Pancreas (tissue), 10 donors: ENCODE measurements at places on chromosomes 4 and X. TPM values are rescaled to one million over a fixed set of nuclear protein-coding genes. Genes with fewer than 3 reads are reported as not detected.

DNA sequence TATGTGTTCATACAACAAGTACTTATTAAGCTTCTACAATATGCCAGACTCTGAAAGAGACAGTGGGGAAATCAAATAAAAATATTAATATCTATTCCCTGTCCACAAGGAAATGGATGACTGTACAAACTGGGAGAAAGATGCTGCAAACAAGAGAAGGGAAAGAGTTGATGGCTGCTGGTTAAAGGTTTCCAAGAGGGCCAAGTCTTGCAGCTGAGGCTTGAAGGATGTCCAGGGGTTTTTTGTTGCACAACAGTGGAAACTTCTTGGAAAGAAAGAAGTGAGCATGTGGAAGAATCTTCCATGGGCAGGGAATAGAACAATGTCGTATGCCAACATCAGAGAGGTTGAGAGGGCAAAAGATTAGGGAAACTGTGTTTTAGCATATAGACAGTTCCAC is 95.8 kb downstream of the MID1 start:
- DNase-seq, result no peak

DNA sequence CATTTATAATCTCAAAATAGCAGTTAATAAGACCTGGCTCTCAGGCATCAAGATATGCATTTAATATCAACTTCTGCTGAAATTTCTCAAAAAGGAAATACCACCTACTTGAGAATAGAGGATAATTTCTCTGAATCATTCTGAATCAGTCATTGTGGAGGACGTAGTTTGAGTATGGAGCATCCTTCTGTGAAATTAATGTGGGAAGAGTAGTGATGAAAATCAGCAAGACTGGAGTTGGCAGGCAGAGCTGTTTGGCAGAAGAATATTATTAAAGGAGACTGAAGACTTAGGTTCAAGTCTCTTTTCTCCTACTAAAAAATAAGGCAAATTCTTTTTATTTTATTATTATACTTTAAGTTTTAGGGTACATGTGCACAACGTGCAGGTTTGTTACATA is 325.6 kb upstream of the ATOH1 start:
- no peak for DNase-seq

- DNase-seq, result no peak
Observed at GRCh38 chr4:158176108-158176507, 3.3 kb upstream of the GASK1B start.

Gene PABPC1L2B
- total RNA-seq, result not detected

Gene MAGEB2
- total RNA-seq, result not detected

DNA sequence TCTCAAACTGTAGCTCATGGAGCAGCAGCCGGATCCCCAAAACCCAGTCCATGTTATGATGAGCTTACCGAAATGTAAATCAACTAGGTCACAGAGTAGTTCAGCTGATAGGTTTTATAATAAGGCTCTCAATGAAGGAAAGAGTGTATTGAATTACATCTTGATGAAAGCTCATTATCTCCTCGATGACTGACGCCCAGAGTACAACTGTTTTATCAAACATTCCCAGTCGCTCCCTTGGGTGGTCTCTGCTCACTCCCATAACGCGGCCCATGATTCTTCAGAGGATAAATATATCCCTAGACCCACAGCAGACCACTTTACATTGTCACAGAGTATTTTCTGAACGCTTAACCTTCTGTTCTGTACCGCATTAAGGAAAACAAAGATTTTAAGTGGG is 452.3 kb upstream of the GALNT7 start:
- DNase-seq, result no peak

Gene ARHGAP10
- 7.7 TPM for total RNA-seq

Gene RIPPLY1
- not detected for total RNA-seq

GRCh38 chrX:33725535-33726210 is 406.4 kb downstream of the FAM47A start:
- DNase-seq, result peak; percentile 27

Gene MND1
- 0.25 TPM for total RNA-seq
